ENCODE measurements at places on chromosomes 3 and 15. TPM values are rescaled to one million over a fixed set of nuclear protein-coding genes. Genes with fewer than 3 reads are reported as not detected.

PTH1R gene
- total RNA-seq, result not detected

DNA sequence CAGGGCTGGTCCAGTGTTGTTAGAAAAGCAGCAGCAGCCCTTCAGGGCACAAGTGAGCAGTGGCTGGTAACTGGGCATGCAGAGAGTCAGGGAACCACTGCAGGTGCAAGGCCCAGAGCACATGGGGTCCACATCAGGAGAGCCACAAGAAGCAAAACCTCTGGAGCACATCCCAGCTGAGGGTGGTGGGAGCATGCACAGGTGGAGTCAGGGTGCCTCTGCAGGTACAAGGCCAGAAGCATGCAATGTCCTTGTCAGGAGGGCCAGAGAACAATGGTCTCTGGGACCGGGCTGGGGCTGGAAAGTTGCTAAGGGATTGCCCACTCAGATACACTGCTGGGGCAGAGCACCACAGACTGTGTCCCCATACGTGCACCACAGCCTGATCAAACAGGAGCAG, 226.1 kb upstream of the UBE2E2 start:
- no peak for DNase-seq

DNA sequence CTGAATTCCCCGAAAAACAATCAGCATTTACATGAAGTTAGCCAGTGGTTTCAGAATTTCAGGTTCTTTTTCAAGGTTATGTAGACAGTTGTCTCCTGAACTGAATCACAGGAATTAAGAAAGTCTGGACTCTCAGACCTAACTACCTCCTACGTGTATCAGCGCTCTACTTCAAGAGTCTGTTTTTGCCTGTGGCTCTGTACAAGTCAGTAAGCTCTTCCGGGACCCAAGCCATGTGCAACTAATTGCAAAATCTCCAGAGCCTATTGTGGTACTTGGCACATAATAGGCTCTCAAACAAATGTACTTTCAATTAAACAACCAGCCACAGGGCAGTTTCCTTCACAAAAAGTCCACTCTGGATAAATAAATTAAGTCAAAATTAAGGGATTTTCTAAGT, 414.2 kb downstream of the PDCD6IP start:
- no peak for DNase-seq

DNA sequence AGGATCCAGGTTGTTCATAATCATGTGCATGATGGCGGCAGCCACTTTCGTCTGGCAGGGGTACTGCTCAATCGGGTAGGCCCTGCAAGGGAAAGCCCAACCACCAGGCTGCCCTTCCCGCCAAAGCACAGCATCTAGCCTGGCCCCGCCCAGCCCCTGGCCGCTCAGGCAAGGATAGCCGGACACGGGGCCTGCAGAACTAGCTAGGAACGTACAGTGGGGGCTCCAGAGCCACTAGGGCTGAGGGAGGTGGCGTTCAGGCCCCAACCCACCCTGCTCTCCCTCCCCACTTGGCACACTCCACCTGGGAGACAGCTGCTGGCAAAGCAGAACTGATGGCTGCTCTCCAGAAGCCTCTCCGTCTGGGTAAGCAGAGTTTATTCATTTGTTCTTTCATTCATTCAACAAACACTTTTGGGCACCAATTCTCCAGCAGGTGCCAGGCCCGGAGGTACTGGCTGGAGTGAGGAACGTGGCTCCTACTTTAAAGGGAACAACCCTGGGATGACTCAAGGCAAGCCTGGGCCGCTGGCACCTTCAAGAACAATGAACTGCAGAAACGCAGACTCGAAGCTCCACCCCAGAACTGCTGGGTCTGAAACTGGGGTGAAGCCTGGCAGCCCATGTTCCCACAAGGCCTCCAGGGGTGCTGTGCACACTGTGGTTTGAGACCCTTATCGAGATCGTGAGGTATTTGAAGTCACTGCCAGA, 7.8 kb downstream of the UROC1 start:
- DNase-seq, result no peak

POC1A gene
- 14.9 TPM for total RNA-seq

- DNase-seq, result no peak
Observed at GRCh38 chr3:165830746-165831145, 6.5 kb downstream of the BCHE start.

DNA sequence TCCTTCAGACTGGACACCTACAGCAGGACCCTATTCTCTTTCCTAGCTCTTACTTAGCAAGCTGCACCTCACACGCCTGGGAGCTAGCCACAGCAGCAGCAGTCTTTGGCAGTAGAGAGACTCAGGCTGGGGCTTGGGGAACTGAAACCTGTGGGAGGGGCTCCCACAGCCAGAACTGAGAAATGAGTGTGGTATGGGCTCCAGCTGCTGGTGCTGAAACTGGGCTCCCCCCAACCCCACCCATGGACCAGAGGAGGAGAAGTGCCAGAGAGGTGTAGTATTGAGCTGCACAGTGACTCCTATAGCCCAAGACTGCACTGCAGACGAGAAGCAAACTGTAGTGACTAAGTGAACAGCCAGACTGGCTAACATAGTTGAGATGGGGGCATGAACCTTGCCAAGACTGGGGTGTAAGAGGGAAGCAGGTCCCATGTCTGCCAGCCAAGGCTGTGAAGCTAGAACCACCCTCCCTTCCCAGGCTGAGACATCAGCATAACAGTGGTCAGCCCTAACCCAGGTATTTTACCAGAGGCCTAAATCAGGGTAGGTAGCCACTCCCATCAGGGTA, 62.5 kb downstream of the MYO5A start:
- no peak for DNase-seq

GRCh38 chr3:10015461-10015904, 10.8 kb upstream of the FANCD2 start:
- DNase-seq, result no peak

DNA sequence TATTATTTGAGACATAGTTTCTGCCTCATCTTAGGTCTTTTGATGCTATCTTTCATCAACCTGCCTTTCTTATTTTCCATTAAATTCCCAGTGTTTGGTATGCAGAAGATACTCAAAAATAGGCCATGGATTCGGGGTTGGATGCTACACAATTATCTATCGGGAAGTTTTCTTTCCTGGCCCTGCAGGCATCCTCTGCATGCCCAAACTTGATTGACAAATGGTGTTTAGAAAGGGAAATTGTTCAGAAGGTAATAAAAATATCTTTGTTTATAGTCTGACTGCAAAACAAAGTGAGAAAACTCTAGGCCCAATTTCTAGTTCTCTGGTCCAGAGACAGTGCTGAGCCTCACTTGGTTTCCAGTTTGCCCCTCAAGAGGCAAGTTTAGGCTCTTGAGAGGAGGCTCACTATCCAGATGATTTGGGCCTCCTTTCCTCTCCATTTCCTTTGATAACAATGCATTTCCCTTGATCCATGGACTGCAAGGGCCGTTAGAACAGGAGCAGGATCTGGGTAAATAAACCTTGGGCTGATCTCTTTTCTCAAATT, 157.1 kb upstream of the DPH6 start:
- DNase-seq, result no peak

GRCh38 chr15:74417225-74417624, 16.5 kb downstream of the SEMA7A start:
- DNase-seq, result no peak

DNA sequence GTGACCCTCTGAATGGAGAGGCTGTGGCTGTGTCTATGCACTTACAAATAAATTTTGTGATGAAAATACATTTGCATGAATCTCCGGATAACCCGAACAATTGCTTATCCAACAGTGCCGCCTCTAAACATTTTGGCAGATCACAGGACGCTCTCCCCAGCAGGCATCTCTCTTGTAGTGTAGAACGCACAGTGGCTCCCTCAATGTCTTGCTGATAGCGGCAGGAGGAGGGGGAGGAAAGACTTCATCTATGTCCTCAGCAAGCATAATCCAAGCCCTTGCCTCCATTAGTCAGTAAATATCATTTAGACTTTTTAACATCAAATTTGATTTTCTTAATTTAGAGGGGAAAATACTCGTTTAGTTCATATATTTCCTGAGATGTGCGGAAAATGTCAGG, 318.1 kb upstream of the IGF1R start:
- no peak for DNase-seq
